Pancreas (tissue), 10 donors: ENCODE measurements at places on chromosomes 1 and 21. TPM values are rescaled to one million over a fixed set of nuclear protein-coding genes. Genes with fewer than 3 reads are reported as not detected.

DNA sequence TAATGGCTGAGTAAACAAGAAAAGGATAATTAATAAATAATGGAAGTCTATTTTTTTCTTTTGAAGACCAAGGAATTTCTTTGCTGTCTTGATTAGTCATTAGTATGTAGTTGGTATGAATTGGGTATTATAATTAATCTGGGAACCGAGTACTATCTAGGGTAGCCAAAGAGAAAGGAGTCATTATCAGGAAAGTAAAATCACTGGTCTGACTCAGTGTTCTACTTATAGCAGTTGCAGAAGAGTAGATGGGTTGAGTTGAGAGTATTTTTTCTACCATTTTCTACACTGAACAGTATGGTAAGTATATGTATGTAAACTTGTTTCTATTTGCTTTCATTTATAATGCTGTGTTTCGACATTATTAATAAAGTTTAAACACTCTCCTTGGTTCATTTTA is 26.6 kb downstream of the CDC14A start:
- no peaks in the 10 kb centered on the region for H3K27me3 ChIP-seq
- H3K4me1 ChIP-seq: no peaks in the 10 kb centered on the region

GRCh38 chr1:67683766-67684525 is 1.1 kb upstream of the GADD45A start:
- DNase-seq: no peak
- H3K4me3 ChIP-seq: no peak overlapping the region
- H3K27me3 ChIP-seq: no peaks in the 10 kb centered on the region
- peak overlapping the region; percentile 54 for H3K27ac ChIP-seq
- peaks cover 31% of the 10 kb centered on the region for H3K4me1 ChIP-seq
- H3K36me3 ChIP-seq: no peaks in the 10 kb centered on the region

DNA sequence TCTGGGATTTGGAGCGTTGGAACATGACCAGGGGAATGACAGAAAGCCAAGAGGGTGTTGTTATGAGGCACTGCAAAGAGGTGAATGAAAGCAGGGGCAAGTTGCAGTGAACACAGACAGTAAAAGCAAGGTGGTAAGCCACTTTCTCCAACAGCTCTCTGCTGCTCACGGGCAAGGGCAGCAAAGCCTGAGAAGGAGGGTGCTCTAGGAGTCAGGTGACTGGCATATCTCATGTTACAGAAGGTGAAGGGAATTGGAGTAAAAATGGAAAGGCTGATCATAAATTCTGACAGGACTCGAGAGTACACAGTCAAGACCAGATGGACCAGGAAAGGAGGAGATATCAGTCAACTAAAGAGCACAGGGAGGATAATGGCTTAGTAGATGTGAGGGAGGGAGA is 14.5 kb downstream of the VAV3 start:
- no peak overlapping the region for H3K4me3 ChIP-seq
- no peak for DNase-seq

Gene PLPPR4
- total RNA-seq: 0.32 TPM

Gene CDK11B
- 9.3 TPM for total RNA-seq
